ENCODE measurements at places on chromosomes 1 and 21.

DNA sequence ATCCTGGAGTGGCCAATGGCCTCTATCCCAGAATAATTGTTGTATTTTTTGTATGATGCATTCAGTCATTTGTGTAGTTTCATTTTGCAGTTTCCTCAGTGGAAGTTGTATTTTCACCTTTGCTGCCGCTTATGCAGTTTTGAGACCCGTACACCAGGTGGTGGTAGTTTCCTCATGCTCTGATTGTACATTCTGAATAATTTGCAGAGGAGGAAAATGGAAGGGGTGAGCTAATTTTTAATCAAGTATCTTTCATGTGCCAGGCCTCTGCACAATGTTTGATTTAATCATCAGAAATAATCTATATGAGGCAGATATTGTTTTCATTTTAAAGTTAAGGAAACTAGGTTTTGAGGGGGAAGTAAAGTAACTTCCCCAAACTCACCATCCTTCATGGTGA, 29.5 kb downstream of the HLX start:
- DNase-seq = no peak

GRCh38 chr1:90729504-90730242, 12.6 kb upstream of the BARHL2 start:
- DNase-seq = no peak

DNA sequence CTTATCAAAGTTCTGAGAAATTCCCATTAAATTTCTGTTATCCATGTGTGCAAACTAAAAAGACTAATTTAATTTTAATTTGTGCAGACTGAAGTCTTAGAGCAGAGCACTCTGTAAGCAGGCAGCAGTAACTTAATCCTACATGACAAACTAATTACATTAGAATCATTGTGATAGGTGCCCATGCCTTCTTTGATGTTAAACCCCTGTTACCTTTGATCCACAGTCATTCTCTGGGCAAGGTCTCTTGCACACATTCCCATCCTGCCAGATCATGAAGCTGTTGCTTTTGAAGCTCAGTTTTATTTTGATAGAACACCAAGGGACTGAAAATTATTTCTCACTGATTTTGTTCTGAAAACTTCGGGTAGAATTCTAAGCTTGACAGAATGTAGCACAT, 77.2 kb downstream of the BCAR3 start:
- DNase-seq = no peak

- DNase-seq = no peak
These were observed 54.6 kb upstream of the ACTRT2 start for GRCh38 chr1:2966449-2967328.

GRCh38 chr21:32022146-32022545, 149.3 kb downstream of the HUNK start:
- no peak for DNase-seq

DNA sequence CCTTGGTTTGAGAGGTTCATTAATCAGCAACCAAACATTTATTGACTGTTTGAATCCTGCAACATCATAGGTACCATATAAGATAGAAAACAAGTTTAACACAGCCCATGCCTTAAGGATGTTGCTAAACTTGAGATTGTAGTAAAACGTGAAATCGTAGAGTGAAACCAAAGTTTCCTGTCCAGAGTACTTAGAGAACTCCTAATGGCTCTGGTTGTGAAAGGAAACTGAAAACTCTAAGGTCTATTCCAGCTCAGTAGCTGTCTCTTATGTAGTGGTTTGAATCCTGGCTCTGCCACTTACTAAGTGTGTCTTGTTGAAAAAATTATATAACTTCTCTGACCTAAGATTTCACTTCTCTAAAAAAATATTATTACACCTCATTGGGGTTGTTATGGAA, 310.9 kb downstream of the NTNG1 start:
- DNase-seq = no peak

GRCh38 chr1:238063454-238063853, 172.7 kb upstream of the ZP4 start:
- no peak for DNase-seq
